Activated T-helper 1 cell treated with anti-CD3 and anti-CD28 coated beads, Interleukin-2, amount 50 U/mL, for 16 hours (primary cell): ENCODE measurements at places on chromosomes 13 and 19.

- DNase-seq: peak; percentile 26
Observed at GRCh38 chr19:30784850-30785457, 412.8 kb downstream of the ZNF536 start.

- no peak for DNase-seq
Observed at GRCh38 chr19:46813839-46814358, 25.5 kb upstream of the SLC1A5 start.

DNA sequence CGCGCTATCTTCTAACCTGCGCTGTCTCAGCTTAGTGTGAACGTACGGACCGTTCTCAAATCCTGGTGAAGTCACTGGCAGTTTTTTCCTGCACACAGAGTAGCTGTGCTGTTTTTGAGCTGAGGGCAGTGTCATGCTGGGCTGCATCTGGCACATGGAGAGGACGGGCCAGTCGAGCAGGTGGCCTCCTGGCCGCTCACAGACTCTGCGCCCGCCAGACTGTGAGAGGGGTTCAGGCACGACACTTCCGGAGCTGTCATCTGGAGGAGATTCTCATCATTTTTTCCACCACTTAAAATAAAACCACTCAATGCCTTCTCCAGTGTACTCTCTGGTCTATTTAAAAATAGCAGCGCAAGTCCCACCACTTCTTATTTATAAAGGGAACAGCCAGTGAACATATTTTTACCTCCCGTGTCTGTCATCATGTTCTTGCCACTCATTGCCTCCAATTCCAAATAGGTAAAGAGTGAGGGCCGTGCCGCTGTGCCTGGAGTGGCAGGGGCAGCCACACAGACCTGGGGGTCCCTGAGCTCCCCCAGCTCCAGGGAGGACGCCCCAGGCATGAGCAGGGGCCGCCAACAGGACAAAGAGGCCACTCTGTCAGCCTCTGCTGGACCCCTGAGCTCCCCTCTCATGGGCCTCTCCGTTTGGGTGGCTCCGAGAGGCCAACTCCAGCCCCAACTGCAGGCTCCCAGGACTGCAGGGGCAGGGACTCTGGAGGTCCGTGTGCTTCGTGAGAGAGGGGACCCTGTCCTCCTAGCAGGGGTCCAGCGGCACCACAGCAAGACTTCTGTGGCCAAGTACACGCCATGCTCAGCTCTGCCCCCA is 36.9 kb upstream of the GRTP1 start:
- no peak for DNase-seq

DNA sequence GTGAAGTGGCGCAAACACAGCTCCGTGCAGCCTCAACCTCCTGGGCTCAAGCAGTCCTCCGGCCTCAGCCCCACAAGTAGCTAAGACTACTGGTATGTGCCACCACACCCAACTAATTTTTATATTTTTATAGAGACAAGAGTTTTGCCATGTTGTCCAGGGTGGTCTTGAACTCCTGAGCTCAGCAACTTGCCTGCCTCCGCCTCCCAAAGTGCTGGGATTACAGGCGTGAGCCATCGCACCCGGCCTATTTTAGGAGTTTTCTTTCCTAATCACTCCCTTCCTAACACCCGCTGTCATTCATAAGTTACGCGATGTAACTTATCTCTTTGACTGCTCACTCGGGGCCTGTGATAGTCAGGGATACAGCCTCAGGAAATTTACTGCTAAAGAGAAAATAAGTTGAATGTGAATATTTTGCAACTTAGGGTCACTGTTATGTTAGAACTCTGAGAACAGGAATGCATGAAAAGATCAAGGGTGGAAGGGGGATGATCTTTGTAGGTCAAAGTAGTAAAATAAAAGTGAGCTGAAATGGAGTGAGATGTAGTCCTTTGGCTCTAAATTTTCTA is 140.3 kb downstream of the DCT start:
- no peak for DNase-seq

DNA sequence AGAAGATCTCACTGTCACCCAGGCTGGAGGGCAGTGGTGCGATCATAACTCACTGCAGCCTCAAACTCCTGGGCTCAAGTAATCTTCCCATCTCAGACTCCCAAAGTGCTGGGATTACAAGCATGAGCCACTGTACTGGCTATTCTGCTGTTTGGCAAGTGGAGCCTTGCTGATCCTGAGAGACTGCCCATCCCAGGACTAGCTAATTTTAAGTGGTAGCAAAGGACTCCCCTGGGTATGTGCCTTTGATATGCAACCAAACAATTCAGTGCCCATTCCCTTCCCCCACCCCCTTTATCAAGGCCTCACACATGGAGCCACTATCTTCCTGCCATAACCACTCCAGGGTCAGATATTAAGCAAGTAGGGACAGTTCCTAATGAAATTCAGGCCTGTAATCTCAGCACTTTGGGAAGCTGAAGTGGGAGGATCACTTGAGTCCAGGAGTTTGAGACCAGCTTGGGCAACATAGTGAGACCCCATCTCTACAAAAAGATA is 17.0 kb upstream of the ZNF460 start:
- DNase-seq: no peak

- DNase-seq: no peak
Observed at GRCh38 chr19:18049385-18049784, 37.3 kb downstream of the IL12RB1 start.

- peak; percentile 60 for DNase-seq
Observed at GRCh38 chr13:27130979-27131623, 40.5 kb downstream of the USP12 start.

DNA sequence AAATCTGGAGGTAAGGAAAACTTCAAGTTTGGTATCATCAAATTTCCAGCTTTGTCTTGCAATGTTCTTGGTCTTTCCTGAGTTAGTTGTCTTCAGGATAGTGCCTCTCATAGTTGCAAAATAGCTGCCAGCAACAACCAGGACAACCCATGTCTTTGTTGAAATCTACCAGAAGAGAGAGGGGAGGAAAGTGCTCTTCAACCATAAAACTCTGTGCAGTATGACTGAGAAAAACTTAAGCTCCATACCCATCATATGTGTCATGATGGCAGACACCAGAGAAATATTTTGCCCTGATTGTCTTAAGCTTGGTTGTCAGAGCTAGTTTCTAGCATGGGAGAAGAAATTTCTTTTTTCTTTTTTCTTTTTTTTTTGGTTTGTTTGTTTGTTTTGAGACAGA is 103.3 kb downstream of the SPRY2 start:
- DNase-seq: no peak

- DNase-seq: no peak
Observed at GRCh38 chr13:66849706-66850105, 380.4 kb downstream of the PCDH9 start.

GRCh38 chr13:48748681-48749080 is 95.0 kb downstream of the CYSLTR2 start:
- DNase-seq: no peak

DNA sequence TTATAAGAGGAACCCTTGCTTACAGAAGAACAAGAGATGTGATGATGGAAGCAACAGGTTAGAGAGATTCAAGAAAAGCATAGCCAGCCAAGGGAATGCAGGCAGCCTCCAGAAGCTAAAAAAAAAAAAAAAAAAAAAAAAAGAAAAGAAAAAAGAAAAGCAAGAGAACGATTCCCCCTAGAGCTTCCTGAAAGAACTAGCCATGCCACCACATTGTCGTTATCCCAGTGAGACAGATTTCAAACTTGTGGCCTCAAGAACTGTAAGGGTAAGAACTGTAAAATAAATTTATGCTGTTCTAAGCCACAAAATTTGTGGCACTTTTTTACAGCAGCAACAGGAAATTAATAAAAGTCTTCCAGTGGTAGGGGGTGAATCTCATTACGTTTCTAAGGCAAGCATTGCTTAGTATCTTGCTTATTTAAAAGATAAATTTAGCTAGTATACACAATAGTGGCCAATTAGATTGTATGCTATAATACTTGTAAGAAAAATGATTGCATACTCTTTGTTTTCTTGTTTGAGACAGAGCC is 21.8 kb downstream of the RFXAP start:
- no peak for DNase-seq

DNA sequence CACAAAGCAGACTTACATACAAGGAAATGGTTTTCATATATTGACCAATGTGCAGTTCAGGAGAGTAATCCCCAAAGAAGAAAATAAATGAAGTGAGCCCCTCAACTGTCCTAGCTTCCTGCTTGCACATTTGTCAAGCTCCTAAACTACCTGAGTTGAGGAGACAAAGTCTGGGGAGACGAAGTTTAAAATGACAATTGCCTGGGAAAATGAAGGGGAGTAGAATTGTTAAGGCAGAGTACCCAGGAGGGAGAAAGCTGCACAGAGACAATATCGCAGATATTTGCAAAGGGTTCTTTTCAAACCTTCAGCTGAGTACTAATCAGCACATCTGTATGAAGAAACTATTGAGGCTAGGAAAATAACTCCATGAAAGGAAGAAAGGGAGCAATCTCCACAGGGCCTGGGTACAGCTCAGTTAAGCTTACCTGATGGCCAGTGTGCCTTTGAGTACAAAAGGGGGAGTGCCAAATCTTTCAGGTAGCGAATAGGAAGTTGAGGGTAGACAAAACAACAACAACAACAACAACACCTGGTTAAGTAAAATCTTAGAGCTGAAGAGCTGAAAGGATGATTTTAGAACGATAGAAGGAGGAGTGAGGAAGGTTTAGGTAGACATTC is 1700.1 kb upstream of the PRR20A start:
- DNase-seq: no peak

GRCh38 chr13:30830638-30830965 is 75.5 kb upstream of the MEDAG start:
- no peak for DNase-seq

DNA sequence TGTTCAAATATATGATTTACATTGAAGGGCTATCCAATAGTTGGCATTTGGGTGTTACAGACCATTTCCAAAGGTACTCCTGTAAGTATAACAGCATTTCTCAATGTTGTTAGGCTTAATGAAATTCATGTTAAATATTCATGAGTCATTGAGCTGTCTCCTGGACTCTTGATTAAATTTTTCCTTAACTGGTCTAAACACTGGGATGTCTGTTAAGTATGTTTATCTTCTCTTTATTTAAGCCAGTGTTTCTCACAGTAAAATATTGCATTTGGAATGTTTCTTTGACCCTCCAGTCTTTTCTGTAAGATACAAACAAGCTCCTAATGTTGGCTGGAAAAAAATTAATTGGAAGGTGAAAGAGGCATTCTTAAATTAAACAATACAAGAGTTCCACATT is 402.5 kb upstream of the HTR2A start:
- DNase-seq: no peak

DNA sequence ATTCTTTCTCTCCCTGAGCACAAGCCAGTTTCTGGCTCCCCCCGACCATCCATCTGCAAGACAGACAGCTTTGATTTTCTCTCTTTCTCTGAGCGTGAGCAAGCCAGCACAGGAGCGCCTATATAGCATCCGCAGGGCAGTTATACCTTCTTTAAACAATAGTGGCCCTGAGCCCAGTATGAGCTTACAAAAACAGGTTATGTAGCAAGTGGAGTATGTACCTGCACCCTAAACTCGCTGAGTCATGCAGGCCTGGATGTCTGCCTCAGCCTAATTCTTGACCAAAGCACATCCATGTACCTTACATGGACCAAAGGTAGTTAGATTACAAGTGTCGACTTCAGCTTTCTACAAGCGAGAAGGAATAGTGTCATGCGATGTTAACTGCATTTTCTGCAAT is 61.7 kb downstream of the RAP2A start:
- no peak for DNase-seq

GRCh38 chr13:27905650-27906049 is 14.2 kb upstream of the PDX1 start:
- no peak for DNase-seq

DNA sequence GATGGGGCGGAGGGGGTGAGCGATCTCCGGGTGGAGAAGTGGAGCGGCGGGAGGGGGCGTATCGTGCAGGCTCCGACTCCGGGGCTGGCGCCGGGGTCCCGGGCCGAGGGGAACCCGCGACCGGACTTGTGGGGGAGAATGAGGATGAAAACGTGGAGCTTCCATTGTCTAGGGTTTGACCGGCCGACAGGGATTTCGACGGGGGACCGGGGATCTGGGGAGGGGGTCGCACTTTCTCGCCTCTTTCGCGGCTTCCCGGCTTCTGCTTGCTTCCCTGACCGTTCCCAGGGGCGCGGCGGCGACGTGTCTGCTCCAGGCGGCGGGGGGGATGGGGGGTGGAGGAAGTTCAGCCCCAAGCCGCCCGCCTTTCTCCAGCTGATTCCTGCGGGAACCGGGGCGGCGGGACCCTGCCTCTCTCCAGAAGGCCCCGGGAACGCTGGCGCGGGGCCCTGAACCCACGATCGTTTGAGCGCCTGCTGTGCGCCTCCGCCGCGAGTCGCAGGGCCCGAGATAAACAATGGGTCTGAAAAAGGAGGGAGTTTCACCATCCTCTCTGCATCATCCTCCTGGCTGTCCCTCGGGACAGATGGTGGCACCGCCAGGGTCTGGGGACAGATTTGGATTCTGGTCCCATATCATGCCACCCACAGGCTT is 790 bp downstream of the TPM4 start:
- no peak for DNase-seq

- DNase-seq: no peak
Observed at GRCh38 chr13:109256866-109257760, 529.3 kb downstream of the IRS2 start.

GRCh38 chr13:31923134-31923763 is 108.3 kb upstream of the FRY start:
- no peak for DNase-seq

DNA sequence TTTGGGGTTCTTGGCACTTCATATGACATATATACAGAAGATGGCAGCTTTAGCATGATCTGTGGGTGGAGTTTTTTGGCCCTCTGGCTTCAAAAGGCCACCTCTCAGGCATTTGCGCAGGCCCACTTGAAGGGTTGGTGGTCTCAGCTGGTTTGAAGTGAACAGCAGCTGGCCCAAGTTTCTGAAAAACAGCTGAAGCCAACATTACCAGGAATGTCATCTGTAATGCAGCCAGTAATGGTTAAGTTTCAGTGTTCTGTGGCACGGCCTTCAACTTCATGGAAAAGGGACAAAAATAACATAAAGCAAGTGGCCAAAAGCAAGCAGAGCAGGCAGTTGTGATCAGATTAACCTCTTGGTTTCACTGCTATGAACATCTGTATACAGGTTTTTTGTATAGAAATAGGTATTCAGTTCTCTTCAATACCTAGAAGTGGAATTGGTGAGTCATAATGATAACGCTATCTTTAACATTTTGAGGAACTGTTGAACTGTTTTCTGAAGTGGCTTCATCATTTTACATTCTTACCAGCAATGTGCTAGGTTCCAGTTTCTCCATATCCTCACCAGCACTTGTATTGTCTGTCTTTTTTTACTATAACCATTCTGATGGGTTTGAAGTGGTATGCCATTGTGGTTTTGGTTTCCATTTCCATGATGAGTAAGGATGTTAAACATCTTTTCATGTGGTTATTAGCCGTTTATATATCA is 245.4 kb downstream of the SHISA2 start:
- DNase-seq: no peak

- peak; percentile 83 for DNase-seq
Observed at GRCh38 chr19:510606-511100, 3.4 kb downstream of the TPGS1 start.
